Stimulated activated naive B cell treated with anti-CD40 and anti-IgM and Interleukin-4, amounts not matched to agents 10 μg/mL and 1 μg/mL and 100 μg/mL, for 72 hours (primary cell): ENCODE measurements at places on chromosomes 1 and 21.
A peak's percentile ranks its signal among the peaks of the same experiment; 100 is the strongest.

GRCh38 chr1:3009021-3009420 lies 12.2 kb upstream of the ACTRT2 start:
- H3K27ac ChIP-seq: no peak overlapping the region
- no peak for DNase-seq
- no peak overlapping the region for H3K4me3 ChIP-seq
- H3K27me3 ChIP-seq: peaks cover 23% of the 10 kb centered on the region

- no peak overlapping the region for H3K27ac ChIP-seq
- no peak for DNase-seq
- H3K36me3 ChIP-seq: peaks cover 33% of the 10 kb centered on the region
- H3K4me3 ChIP-seq: no peak overlapping the region
- H3K4me1 ChIP-seq: no peaks in the 10 kb centered on the region
Observed at GRCh38 chr1:91513160-91513559, 12.5 kb downstream of the CDC7 start.

DNA sequence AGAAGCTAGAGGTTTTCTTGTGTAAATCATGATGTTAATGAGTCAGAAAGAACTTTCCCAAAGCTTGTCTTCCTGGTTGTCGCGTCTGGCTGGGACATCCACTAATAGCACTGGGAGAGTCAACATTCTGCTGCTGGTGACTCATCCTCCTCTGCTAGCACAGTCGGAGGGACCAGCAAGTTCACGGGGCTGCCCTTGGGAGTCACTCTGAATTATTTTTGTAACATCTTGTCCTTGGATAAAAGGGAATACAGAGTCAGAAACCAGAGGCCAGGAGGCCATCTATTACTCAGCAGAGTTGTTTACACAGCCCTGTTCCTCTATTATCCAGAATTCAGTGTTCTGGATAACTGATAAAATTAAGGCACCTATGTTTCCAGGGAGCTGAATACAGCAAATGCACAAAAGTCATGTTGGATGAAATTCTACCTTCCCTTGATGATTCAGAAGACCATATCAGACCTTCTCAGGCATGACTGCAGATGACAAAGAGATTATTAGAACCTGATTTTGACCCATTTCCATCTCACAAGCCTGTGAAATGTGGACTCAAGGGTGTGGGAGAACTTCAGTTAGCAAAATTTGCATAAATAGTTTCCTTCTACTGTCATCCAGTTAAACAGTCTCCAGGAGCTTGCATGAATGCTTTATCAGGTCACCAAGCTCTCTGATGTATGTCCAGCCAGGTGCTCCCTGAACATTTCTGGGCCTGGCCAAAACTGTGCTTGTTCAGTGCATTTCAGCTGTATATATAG lies 68.1 kb downstream of the JAK1 start:
- peaks cover 2% of the 10 kb centered on the region for H3K36me3 ChIP-seq
- no peak overlapping the region for H3K4me3 ChIP-seq
- H3K27ac ChIP-seq: no peak overlapping the region
- H3K4me1 ChIP-seq: peaks cover 63% of the 10 kb centered on the region
- H3K27me3 ChIP-seq: no peaks in the 10 kb centered on the region
- no peak for DNase-seq

GRCh38 chr1:44208226-44208625 lies 5.0 kb upstream of the DMAP1 start:
- H3K4me3 ChIP-seq: no peak overlapping the region
- DNase-seq: no peak
- peaks cover 7% of the 10 kb centered on the region for H3K4me1 ChIP-seq
- no peaks in the 10 kb centered on the region for H3K36me3 ChIP-seq
- no peaks in the 10 kb centered on the region for H3K27me3 ChIP-seq

- H3K4me3 ChIP-seq: no peak overlapping the region
- H3K4me1 ChIP-seq: peaks cover 20% of the 10 kb centered on the region
- H3K27me3 ChIP-seq: no peaks in the 10 kb centered on the region
- H3K27ac ChIP-seq: no peak overlapping the region
- H3K36me3 ChIP-seq: peaks cover 42% of the 10 kb centered on the region
Observed at GRCh38 chr21:34950980-34951379, 98.1 kb downstream of the RUNX1 start.

DNA sequence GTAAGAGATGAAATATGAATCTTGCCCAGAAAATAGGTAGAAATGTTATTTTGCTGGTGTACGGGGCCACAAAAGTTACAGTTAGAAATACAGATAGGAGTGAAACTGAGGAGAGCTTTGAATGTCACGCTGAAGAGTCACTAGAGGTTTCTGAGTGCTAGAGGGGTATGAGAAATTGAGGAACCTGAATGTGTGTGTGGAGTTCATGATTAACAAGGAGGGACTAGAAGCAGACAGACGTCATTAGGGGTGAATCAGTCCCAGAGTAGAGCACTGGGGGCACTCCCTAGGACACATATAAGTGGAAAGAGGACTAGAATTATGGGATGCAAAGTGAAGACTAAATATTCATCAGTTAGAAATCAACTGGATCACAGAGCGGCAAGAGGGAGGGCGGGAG lies 188.9 kb upstream of the MAP1LC3C start:
- DNase-seq: no peak
- H3K4me3 ChIP-seq: no peak overlapping the region
- no peaks in the 10 kb centered on the region for H3K27me3 ChIP-seq
- no peak overlapping the region for H3K27ac ChIP-seq
- H3K36me3 ChIP-seq: no peaks in the 10 kb centered on the region

DNA sequence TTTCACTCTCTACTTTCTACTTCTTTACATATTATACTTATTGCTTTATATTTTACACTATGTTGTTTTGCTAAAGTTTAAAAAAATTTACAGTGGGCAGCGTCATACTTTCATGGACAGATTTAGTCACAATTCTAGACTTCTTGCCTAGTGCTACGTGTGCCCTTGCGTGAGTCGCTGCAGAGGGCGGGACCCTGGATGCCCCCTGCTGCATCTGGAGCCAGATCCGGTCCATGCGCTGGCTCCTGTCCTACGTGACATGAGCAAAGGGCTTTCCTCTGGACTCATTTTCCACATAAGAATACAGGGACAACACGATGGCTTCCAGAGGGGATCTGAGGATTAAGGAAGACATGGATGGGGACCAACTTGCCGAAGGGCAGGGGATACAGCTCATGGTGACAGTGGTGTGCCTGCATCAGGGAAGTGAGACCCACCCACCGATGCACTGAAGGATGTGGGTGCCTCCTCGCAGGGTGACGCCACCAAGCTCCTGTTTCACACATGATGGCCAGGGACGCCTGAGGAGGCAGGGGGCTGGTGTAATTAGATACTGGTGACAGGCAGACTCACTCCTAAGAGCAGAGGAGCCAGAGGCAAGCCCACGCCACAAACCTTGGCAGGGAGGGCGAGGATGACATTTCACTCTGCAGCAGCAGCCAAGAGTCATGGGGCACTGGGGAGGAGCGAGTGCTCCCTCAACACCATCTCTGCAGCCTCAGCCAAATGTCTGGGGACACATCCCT lies 86.6 kb downstream of the DMRTB1 start:
- H3K27me3 ChIP-seq: no peaks in the 10 kb centered on the region
- no peak for DNase-seq
- peaks cover 1% of the 10 kb centered on the region for H3K4me1 ChIP-seq
- no peaks in the 10 kb centered on the region for H3K36me3 ChIP-seq
- H3K27ac ChIP-seq: no peak overlapping the region

- no peak overlapping the region for H3K4me3 ChIP-seq
- H3K4me1 ChIP-seq: peaks cover 20% of the 10 kb centered on the region
- H3K27me3 ChIP-seq: peaks cover 10% of the 10 kb centered on the region
- no peaks in the 10 kb centered on the region for H3K36me3 ChIP-seq
Observed at GRCh38 chr1:152461544-152461943, 47.5 kb upstream of the CRNN start.

GRCh38 chr1:51689075-51689440 lies 72.2 kb downstream of the OSBPL9 start:
- H3K27ac ChIP-seq: no peak overlapping the region
- no peaks in the 10 kb centered on the region for H3K27me3 ChIP-seq
- no peaks in the 10 kb centered on the region for H3K36me3 ChIP-seq
- DNase-seq: no peak
- no peak overlapping the region for H3K4me3 ChIP-seq
- H3K4me1 ChIP-seq: peaks cover 28% of the 10 kb centered on the region

- H3K4me1 ChIP-seq: peaks cover 7% of the 10 kb centered on the region
- no peak for DNase-seq
- H3K27ac ChIP-seq: no peak overlapping the region
- no peaks in the 10 kb centered on the region for H3K36me3 ChIP-seq
- H3K27me3 ChIP-seq: no peaks in the 10 kb centered on the region
Observed at GRCh38 chr1:15605398-15606383, 11.6 kb upstream of the DDI2 start.

DNA sequence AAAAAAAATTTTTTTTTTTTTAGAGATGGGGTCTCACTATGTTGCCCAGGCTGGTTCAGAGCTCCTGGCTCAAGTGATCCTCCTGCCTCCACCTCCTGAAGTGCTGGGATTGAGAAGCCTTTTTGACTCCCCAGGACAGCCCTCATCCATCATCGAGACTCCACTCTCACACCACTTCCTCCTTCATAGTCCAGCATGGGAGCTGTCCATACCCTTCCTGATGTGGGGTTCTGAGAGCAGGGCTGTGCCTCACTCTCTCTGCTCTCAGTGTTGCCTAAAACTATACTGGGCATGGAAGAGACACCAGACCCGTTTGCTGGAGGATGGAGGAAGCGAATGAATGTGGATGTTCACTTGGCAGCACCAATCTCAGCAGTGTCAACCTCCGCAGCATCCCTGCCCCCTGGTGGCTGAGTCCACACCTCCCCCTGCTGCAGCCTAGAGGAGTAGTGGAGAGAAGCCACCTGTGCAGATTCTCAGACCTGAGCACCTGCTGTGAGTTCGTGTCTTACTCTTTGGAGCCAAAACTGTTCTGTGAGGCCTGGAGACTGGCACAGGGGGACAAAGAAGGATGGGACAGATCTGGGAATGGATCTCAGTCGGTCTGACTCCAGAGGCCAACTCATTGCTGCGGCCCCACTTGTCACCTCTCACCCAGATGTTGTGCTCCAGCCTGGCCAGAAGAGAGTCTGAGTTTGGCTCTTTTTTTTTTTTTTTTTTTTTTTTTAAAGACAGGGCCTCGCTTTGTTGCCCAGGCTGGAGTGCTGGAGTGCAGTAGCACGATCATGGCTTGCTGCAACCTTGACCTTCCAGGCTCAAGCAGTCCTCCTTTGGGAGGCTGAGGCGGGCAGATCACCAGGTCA lies 17.7 kb downstream of the TINAGL1 start:
- peaks cover 9% of the 10 kb centered on the region for H3K4me1 ChIP-seq
- peaks cover 5% of the 10 kb centered on the region for H3K27me3 ChIP-seq
- H3K36me3 ChIP-seq: no peaks in the 10 kb centered on the region
- DNase-seq: peak; percentile 66

GRCh38 chr1:101595881-101596374 lies 359.1 kb downstream of the S1PR1 start:
- no peak overlapping the region for H3K4me3 ChIP-seq
- H3K4me1 ChIP-seq: no peaks in the 10 kb centered on the region
- DNase-seq: no peak
- H3K27me3 ChIP-seq: no peaks in the 10 kb centered on the region

DNA sequence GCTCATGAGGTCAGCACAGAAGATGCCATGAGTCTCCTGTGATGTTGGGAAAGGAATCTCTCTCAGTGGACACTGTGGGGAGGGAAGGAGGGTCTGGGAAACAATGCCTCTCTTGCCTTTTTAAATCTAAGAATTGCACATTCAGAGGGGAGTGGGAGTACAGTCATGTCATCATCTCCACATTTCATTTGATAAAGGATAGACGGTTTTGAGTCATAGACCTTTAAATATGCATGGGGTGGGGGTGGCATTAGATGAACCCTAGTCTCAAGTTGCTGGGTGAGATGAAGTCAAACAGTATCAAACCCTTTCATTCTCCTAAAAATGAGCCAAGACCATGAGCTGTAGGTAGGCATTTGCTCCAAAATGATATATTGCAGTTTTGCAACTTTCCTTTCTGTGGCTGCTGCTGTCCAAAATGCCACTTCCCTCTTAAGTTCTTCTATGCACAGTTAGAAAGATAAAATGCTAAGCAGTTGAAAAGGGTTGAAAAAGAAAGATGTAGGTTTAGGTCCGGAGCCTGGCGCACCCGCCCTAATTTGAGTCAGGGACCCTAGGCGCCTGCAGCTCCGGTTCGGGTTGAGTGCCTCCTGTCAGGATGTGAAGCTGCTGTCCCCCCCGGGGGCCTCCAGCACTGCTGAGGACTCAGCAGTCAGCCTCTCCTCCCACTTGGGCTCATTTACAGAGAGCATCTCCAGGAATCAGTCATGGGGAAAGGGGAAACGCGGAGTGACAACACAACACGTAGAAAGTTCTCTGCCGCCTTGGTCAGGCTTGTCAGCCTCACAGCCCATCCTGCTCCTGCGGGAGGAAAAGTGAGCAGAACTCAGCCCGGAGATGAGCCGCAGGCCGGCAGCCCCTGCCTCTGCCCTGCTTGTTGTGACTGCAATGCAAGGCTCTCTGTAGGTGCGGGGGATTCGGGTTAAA lies 479.3 kb upstream of the RUNX1 start:
- H3K4me1 ChIP-seq: peaks cover 40% of the 10 kb centered on the region
- peak; percentile 36 for DNase-seq
- H3K27me3 ChIP-seq: no peaks in the 10 kb centered on the region
- H3K27ac ChIP-seq: peak overlapping the region; percentile 93
- H3K36me3 ChIP-seq: no peaks in the 10 kb centered on the region
- peak overlapping the region; percentile 85 for H3K4me3 ChIP-seq

GRCh38 chr1:63693944-63694571 lies 79.8 kb upstream of the ROR1 start:
- no peak overlapping the region for H3K27ac ChIP-seq

DNA sequence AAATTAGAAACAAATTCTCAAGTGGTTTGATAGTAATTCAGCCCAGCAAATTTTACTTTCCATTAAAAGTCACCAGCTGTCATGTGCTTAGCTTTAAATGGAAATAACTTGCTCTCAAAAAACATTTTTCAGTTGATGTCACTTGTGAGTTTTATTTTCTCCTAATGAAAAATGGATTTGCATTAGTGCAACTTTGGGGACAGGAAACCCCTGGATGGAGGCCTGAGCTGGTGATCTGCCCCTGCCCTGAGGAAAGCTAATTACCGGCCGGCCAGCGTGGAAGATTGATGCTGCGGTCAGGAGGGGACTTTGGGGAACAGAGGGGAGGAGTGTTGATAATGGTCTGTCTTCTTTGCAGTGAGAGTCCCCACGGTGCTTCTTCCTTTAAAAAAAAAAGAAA lies 66.8 kb upstream of the ANGPTL1 start:
- H3K27me3 ChIP-seq: peaks cover 12% of the 10 kb centered on the region
- no peaks in the 10 kb centered on the region for H3K36me3 ChIP-seq
- H3K4me3 ChIP-seq: no peak overlapping the region

GRCh38 chr1:110035236-110035752 lies 870 bp downstream of the STRIP1 start:
- peaks cover 43% of the 10 kb centered on the region for H3K4me1 ChIP-seq
- H3K36me3 ChIP-seq: peaks cover 20% of the 10 kb centered on the region
- no peak for DNase-seq
